ENCODE measurements at places on chromosomes 13 and 19. TPM values are rescaled to one million over a fixed set of nuclear protein-coding genes. Genes with fewer than 3 reads are reported as not detected.
A peak's percentile ranks its signal among the peaks of the same experiment; 100 is the strongest.

The RAB3A gene
- 2.5 TPM for total RNA-seq

The OR7C2 gene
- total RNA-seq, result not detected

The ZFP14 gene
- total RNA-seq, result 14.9 TPM

The PSG6 gene
- not detected for total RNA-seq

The IQCN gene
- 8.3 TPM for total RNA-seq

The SOX1 gene
- total RNA-seq, result not detected

The IRGC gene
- not detected for total RNA-seq

The KLC3 gene
- total RNA-seq, result 0.78 TPM

The CEACAM8 gene
- total RNA-seq, result not detected

The ATP4A gene
- total RNA-seq, result 0.33 TPM

DNA sequence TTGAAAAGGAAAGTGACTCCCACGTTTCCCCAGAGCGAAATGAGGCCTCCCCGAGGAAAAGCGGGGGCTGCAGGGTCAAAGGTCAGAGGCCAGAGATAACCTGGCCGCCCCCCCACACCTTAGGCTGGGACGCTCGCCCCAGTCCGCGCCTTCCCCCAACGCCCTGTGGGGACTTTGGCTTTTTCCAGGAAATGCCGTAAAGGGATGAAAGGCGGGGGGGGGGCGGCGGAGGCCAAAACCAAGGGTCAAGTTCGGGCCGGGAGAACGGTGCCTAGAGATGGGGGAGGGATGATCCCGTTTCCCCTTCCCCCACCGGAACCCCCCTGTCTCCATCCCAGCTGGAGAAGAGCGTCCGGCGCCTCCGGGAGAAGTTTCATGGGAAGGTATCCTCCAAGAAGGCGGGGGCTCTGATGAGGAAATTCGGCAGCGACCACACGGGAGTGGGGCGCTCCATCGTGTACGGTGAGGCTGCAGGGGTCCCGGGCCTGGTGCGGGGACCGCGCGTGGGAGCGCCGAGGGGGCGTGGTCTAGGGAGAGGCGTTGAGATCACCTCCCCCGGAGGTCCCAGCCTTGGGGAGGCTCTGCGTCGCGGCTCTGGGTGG, 575 bp downstream of the SHFL start:
- no peaks in the 10 kb centered on the region for H3K36me3 ChIP-seq
- DNase-seq, result no peak
- H3K27me3 ChIP-seq, result no peaks in the 10 kb centered on the region
- H3K4me3 ChIP-seq, result peak overlapping the region; percentile 75
- peak overlapping the region; percentile 87 for H3K27ac ChIP-seq

DNA sequence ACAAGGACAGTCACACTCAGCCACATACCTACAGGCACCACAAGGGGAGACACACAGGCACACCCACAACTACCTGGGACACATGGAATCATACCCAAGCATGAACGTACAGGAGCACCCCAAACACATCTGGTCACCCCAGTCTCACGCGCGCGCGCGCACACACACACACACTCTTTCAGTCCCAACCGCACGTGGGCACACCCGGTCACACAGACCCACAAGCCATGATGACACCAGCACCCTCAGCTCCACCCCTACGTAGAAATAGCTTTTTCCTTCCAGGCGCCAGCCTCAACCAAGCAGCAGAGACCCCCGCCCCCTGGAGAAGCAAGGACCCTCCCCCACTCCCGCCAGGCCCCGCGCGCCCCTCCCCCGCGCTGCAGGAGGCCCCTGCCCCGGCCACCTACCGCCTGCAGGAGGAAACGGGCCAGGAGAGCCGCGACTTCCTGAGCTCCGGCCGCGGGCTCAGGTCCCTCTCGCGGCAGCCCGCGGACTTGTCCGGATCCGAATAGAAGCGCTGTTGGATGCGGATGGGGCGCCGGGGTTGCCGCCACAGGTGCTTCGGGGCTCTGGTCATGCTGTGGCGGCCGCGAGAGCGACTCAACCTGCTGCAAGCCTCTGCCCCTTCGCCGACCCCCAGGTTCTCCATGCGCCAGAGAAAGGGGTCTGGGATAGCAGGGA, 6.4 kb upstream of the PDE4C start:
- H3K27me3 ChIP-seq, result peaks cover 10% of the 10 kb centered on the region
- H3K27ac ChIP-seq, result no peak overlapping the region
- DNase-seq, result no peak
- no peaks in the 10 kb centered on the region for H3K36me3 ChIP-seq

GRCh38 chr13:110453797-110454196, 107.7 kb downstream of the RAB20 start:
- no peak for DNase-seq
- no peak overlapping the region for H3K27ac ChIP-seq
- no peaks in the 10 kb centered on the region for H3K27me3 ChIP-seq
- no peaks in the 10 kb centered on the region for H3K4me1 ChIP-seq
- H3K4me3 ChIP-seq, result no peak overlapping the region

- peaks cover 20% of the 10 kb centered on the region for H3K36me3 ChIP-seq
- H3K27ac ChIP-seq, result no peak overlapping the region
- H3K4me1 ChIP-seq, result no peaks in the 10 kb centered on the region
- peaks cover 11% of the 10 kb centered on the region for H3K27me3 ChIP-seq
Measured at GRCh38 chr19:38209152-38209551, 14.9 kb downstream of the DPF1 start.

DNA sequence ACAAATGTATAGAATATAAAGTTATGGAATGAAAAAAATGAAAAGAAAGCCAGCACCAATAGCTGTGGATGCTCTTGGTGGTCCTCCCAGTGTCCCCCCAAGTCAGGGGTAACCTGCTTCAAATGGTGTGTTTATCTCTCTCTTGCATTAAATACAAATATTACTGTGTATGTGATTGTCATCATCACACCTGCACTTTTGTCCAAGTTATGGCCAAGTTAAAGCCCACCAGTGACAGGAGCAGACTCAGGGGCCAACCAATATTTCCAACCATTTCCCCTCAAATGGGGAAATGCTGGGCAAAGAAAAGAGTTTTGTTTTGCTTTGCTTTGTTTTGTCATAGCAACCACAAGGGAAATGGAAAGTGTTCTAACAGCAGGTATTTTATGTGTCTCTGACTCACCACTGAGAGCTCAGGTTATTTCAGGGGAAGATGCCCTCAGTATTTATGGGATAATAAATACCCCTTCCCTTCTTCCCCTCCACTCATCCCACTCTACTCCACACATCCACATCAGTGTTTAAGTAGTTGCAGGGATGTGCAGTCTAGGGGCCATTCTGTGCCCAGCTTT, 133.6 kb downstream of the COL4A1 start:
- no peaks in the 10 kb centered on the region for H3K4me1 ChIP-seq
- H3K36me3 ChIP-seq, result peaks cover 81% of the 10 kb centered on the region
- DNase-seq, result no peak
- no peak overlapping the region for H3K27ac ChIP-seq

- peak overlapping the region; percentile 88 for H3K4me3 ChIP-seq
- peaks cover 25% of the 10 kb centered on the region for H3K27me3 ChIP-seq
- no peak for DNase-seq
- H3K27ac ChIP-seq, result peak overlapping the region; percentile 100
- H3K36me3 ChIP-seq, result no peaks in the 10 kb centered on the region
Measured at GRCh38 chr13:50126263-50126992, 111.2 kb downstream of the KCNRG start.

DNA sequence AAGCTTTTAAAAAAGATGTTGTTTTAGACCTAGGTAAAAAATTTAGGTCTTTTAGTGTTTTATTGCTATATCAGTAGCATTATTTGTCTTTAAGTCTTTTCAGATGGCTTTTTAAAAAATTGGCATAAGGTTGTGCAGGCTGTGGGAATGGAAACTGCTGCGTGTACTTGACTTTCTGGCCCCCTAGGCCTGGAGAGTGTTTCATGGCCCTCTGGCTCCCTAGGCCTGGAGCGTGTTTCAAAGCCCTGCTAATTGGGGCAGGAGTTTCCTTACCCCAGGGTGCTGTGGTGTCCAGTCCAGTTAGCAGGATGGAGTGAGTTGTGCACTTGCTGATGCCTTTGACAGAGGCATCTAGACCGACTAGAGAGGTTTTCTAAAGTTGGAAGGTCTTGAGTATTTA, 23.8 kb downstream of the PRAM1 start:
- peaks cover 18% of the 10 kb centered on the region for H3K4me1 ChIP-seq
- DNase-seq, result no peak
- H3K4me3 ChIP-seq, result no peak overlapping the region
- H3K27me3 ChIP-seq, result no peaks in the 10 kb centered on the region

Measured in thyroid gland (tissue), 4 donors.